ENCODE measurements at places on chromosomes 16 and 17. TPM values are rescaled to one million over a fixed set of nuclear protein-coding genes. Genes with fewer than 3 reads are reported as not detected.
A peak's percentile ranks its signal among the peaks of the same experiment; 100 is the strongest.

Gene C16orf92
- not detected for total RNA-seq

Gene ZFPM1
- total RNA-seq, result 14.6 TPM

GRCh38 chr16:68452176-68452575 is 3.9 kb upstream of the SMPD3 start:
- no peak for DNase-seq

DNA sequence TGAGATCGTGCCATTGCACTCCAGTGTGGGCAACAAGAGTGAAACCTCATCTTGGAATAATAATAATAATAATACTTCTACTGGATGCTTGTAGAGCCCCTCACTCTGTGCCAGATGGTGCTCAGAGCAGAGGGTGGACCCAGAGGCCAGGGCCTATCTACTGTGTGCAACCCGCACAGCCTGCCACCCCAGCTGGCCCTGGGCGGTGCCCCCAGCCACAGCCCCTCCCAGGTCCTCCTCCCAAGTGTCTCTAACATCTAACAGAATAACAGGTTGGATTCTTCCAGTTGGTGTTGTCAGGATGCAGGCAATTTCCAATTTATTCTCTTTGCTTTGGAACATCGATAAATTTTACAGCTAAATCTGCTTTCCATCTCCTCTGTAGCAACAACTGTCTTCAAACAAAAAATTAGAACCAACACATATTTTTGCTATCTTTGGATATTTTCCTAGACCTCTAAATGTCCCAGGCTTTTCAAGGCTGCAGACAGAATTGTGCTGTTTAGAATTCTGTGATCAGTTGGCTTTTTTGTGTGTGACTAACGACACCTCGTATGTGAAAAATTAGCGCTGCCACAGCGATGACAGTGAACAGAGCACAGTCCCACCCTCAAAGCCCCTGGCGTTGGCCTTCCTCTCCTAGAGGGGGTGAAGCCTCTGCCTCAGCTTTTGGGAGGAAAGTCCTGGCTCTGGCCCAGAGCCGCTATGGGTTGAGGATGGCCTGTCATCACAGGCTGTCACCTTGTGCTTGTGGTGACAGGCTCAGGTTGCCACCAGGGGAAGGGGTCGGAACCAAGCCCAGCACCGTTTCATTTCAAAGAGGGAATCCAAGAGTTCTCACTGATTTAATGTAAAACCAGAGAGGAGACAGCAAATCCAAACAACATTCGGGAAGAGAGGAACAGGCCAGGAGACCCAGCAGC is 7.6 kb upstream of the EVPL start:
- no peak for DNase-seq

DNA sequence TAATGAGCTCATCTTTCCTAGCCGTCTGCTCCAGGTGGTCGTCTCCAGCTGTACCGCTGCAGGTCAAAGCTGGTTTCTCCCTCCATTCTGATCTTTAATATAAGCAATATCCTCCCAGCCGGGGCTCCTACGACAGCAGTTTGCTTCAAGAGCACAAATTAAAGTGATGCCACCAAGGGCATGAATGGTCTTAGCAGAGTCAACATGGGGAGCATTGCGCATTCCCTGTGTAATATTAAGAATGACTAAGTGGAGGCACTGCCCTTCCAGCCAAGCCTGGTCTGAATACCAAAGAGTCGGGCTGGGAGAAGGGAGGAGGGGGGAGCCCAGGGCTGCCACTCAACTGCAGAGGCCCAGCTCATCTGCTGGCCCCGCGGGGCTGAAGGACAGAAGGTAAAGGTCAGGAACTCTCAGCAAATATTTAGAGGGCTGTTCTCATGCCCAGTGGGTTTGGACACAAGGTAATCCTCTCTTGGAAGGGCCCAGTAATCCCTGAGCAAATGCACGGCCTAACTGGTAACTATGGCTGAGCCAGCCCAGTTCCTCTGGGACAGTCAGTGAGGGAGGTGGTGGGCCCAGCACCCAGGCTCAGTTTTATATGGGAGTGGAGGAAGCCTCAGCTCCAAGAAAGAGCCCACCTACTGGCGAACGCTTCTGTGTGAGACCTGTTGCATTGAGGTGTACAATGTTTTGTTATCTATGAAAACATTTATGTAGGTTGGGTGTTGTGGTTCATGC is 121.2 kb downstream of the IRX3 start:
- peak; percentile 84 for DNase-seq

Gene AOC2
- 2.6 TPM for total RNA-seq

- no peak for DNase-seq
These were observed 24.5 kb upstream of the MAPT start for GRCh38 chr17:45869676-45870341.
